Urinary bladder (tissue), 4 donors: ENCODE measurements at places on chromosomes 1 and 21. TPM values are rescaled to one million over a fixed set of nuclear protein-coding genes. Genes with fewer than 3 reads are reported as not detected.

DNA sequence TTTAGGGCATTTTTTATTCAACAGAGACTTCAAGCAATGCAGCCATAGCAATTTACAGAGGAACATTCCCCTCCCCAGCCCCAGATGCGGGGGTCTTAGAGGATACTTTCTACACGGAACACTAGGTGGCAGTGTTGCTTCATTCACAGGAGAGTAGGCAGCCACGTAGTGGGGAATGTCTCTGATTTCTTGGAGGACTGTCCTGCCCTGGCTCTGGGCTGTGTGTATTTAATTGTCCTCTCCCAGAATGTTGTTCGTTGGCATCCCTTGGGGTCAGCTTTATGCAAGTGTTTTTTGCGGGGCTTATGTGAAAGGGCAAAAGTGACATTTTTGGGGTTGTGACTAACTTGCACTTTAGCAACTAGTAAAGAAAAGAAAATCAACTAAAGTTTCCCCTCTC, 96.9 kb downstream of the PAPPA2 start:
- peak; percentile 48 for DNase-seq

- DNase-seq: no peak
Measured at GRCh38 chr1:41789661-41790330, 128.9 kb downstream of the HIVEP3 start.

DNA sequence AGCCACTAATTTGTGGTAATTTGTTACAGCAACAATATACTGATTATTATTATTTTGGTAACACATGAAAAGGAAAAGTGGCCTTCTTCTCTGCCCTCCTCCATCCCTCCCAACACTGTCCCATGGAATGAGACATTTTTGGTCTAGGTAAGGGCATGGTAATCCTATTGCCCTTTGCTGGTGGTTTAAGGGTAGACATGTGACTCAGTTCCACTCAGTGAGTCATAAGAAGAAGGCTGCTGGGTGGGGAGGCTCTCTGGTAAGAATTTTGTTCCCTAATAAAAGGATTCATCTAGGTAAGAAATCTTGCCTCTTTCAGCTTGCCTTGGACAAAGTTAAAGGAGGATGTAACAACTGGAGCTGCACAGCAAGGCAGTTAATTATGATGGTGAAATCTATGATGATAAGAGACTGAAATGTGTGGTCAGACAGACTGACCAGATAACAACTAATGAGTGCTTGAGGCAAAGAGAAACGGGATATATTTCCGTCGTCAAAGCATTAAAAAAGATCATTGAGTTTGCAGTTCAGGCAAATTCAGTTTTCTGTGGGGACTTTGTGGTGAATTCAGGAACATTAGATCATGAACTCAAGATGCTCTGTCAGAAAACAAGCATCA, 232.0 kb upstream of the KCNK2 start:
- DNase-seq: no peak

ANGPTL7 gene
- 2.7 TPM for total RNA-seq

DNA sequence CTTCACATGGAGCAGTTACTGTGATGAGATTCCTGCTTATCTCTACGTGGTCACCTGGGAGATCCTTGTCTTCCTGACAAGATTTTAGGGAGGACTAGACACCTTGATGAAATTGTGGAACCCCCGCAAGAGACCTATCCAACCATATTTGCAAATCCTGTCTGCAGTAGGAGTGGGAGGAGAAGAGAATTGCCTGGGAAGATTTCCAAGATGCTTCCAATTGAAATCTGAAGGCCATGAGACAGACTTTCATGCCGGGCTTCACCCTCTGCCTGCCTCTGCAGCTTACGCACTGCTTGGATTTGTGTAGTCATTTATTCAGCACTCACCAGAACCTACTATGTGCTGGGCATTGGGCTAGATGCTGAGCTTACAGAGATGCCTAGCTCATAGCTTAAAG, 106.6 kb downstream of the OMA1 start:
- DNase-seq: no peak

GRCh38 chr1:30721812-30722537, 1.4 kb downstream of the MATN1 start:
- DNase-seq: no peak

ATP6V1G3 gene
- not detected for total RNA-seq
